Stimulated activated CD8-positive, alpha-beta memory T cell treated with anti-CD3 and anti-CD28 coated beads, Interleukin-15, amount 100 ng/mL, for 1 hour (primary cell): ENCODE measurements at places on chromosomes 1 and 21.

- no peak for DNase-seq
Measured at GRCh38 chr1:8947127-8947691, 1.5 kb downstream of the CA6 start.

DNA sequence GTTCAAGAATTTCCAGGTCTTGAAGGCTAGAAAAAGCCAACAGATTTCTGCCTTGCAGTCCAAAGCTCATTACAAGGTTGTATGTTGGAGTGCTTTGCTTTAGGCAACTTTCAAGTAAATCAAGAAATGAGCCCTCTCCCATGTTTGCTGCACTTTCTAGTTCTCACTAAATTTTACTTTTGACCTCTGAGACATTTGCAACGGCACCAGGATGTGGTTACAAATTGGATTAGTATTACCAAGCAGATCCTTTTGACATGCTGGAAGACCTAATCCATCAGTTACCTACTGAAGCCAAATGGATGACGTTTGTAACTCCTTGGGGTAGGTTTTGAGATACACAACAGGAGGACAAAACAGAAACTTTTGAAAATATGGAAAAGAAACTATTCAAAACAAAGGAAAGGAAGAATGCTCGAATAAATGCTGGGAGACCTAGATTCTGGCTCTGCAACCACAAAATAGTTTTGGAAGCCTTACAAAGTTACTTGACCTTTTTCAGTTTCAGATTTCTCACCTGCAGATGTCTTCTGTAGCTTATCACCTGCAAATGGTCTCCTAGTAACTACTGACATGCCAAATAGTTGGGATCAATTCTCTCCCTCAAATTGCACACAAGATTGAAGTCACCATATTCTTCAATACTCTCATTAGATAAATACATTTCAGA, 251.7 kb upstream of the ADGRL2 start:
- DNase-seq, result no peak

GRCh38 chr1:17719874-17720273, 35.3 kb upstream of the ACTL8 start:
- DNase-seq, result no peak

DNA sequence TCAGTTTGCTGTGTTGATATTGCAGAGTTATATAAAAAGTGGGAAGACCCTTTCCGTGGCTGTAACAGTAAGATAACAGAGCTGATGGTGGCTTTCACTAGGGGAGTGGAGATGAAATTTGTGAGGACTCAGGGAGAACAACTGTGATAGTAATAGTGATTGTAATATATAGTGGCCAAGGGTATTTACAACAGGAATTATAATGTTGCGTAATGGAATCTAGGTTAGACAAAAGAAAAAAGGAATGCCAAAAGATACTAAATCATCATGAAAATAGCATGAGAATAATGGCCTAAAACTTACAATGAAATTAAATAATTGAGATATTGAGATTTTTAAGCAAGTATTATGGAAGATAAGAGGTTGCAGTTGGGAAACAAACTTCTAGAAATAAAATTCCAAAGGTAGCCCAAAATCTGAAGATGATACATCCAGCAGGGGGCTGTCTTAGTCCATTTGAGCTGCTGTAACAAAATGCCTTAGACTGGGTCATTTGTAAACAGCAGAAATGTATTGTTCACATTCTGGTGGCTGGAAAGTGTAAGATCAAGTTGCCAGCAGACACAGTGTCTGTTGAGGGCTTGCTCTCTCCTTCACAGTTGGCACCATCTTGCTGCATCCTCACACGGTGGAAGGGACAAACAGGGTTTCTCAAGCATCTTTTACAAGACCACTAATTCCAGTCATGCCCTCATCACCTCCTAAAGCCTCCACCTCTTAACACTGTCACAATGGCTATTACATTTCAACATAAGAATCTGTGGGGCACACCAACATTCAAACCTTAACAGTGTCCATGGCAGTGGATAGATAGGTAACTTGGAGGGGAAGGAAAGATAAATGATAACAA, 711.2 kb downstream of the MRPL39 start:
- DNase-seq, result no peak

GRCh38 chr21:20944139-20944538, 54.1 kb upstream of the NCAM2 start:
- no peak for DNase-seq

DNA sequence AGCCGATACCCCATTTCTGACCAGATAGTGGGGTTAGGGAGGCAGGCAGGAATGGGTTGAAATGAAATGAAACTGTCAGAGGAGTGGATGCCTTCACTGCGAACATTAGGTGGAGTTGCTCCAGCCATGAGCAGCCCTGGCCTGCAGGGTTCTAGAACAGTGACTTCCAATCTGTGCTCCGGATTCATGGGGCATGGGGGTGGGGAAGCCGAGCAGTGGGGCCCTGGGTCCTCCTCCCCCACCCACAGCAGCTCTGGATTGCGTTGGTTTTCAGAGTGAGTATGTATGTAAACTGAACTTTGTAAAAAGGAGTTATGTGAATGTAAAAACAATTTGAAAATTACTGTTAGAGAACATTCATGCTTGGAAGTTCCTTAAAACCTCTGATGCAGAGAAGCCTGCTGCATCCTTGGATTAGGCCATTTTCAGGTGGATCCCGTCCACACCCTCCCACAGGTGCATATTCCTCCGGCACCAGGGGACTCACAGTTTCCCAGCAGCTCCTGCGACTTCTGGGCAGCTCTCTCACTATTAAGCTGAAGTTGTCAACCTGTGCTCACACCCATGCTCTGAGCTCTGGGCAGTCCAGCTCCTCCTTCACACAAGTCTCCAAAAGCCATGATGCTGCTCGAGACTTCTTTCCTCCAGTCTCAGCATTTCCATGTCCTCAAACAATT, 54.4 kb upstream of the EDN2 start:
- no peak for DNase-seq

GRCh38 chr21:43912500-43912899, 47.5 kb downstream of the AGPAT3 start:
- DNase-seq, result no peak

DNA sequence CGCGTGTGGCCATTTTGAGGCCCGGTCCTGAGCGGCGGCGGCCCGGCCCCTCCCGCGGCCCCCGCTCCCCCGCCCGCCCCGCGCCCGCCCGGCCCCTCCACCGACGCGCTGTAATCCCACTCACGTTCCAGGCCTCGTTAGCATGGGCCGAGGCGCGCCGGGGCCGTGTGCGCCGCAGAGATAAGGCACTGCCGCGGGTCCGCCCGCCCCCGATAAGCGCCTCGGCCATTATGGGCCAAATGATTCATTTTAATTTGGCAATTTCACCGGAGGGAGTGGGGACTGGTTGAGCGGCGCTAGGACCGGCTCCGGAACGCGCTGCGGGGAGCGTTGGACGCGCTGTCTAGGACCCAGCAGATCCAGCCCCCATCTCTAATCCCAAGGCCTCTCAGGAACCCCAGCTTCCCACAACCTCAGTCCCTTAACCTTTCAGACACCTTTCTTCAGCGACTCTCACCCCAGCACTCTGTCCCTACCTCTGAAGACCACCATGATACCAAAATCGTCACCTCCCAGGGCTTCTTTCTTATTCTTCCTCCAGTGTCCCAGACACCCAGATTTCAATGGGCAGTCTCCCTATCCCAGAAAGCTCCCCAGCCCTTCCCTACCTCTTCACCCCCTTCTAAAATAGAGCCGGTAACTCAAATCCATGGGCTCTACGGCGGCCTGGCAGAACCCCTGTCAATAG, at the start of gene TAL1:
TSS of gene TAL1 (minus strand) at position 39 of the 688 bp plus-strand sequence. CDS start 6,337 bp downstream, outside the sequence.
- no peak for DNase-seq

DNA sequence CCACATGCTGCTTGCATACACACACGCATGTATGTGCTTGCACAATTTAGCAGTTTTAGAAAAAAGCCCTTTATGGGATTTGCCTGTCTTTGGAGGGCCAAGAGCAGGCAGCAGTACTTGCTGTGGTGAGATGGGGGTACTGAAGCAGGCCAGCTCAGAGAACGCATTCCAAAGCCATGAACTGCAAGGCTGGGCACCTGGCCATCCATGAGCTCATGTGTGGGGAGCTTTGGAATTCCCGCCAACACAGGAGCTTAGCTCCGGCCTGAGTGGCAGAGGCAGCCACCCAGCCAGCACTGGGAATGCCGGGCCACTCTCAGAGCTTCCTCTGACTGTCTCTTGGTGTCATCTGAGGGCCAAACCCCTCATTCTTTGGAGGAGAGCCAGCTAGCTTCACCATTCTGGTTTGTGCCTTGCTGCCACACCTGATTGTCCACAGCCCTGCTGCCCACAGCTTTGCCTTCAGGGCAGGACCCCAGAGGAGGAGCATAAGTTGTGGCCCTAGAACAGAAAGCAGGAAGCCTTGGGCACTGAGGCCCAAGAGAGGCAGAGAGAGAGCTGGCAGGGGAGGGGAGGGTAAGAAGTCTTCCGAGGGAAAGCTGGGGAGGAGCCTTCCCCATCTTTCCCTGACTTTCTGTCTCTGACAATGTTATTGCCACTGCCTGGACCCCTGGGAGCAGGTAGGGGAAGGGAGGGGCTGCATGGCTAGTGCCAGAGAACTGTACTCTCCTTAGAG, 92.1 kb upstream of the POU3F1 start:
- no peak for DNase-seq

DNA sequence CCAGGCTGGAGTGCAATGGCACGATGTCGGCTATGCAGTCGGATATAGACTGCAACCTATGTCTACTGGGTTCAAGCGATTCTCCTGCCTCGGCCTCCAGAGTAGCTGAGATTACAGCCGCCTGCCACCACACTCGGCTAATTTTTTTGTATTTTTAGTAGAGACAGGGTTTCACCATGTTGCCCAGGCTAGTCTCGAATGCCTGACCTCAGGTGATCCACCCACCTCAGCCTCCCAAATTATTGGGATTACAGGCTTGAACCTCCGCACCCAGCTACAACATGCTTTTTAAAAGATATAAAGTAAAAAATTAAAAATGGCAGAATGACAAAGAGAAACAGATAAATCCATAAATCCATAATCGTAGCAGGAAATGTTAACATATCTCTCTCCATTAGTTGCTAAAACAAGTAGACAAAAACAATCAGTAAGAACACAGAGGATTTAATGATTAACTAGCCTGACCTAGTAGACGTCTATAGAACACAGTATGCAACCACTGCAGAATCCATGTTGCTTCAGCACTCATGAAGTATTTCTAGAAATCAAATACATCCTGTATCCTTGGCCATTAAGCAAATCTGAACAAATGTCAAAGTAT, 59.9 kb upstream of the SPOCD1 start:
- no peak for DNase-seq

- DNase-seq, result no peak
Measured at GRCh38 chr1:48629867-48630266, 146.8 kb downstream of the BEND5 start.

- DNase-seq, result no peak
Measured at GRCh38 chr1:210072129-210072528, 134.1 kb downstream of the SYT14 start.

DNA sequence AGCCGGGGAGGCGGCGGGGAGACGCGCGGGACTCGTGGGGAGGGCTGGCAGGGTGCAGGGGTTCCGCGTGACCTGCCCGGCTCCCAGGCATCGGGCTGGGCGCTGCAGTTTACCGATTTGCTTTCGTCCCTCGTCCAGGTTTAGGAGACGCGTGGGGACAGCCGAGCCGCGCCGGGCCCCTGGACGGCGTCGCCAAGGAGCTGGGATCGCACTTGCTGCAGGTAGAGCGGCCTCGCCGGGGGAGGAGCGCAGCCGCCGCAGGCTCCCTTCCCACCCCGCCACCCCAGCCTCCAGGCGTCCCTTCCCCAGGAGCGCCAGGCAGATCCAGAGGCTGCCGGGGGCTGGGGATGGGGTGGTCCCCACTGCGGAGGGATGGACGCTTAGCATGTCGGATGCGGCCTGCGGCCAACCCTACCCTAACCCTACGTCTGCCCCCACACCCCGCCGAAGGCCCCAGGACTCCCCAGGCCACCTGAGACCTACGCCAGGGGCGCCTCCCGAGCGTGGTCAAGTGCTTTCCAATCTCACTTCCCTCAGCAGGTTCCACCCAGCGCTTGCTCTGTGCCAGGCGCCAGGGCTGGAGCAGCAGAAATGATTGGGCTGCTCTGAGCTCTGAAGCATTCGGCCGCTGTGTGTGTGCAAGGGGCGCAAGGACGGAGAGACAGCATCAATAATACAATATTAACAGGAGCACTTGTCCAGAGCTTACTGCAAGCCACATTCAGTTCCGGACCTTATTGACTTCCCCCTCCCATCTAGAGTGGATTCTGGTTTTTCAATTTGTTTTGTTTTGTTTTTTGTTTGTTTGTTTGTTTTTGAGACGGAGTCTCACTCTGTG, 10.3 kb downstream of the SIM2 start:
- DNase-seq, result no peak

DNA sequence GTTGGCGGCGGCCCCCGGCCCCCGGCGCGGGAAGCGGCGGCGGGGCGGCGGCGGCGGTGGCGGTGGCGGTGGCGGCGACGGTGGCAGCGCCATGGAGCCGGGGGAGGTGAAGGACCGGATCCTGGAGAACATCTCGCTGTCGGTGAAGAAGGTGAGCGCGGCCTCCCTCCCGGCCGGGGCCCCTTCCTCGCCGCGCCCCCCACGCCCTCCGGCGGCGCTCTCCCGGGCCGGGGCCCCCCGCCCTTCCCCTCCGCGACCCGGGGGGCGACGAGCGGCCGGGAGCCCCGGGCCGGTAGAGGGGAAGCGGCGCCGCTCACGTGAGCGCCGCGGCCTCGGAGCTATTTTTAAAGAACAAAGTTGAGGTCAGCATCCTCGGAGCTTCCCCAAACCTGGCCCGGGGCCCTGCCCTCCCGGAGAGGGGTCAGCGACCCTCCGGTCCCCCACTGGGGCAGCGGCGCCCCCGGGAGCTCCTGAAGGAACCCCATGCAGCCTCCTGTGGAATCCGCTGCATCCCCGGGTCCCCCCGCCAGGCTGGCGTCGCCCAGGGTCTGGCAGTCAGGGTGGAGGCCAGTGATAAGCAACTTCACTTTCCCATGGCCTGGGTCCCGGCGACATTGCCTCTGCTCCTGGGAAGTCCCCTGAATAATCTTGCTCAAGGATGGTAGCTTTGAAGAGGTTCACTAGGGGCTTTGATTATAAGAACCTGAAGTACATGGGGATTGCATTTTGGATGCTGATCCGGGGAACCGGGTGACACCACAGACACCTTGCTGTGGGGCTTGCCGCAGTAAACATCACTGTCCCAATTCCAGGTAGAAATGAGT, 560 bp downstream of the PLEKHM2 start:
- no peak for DNase-seq

DNA sequence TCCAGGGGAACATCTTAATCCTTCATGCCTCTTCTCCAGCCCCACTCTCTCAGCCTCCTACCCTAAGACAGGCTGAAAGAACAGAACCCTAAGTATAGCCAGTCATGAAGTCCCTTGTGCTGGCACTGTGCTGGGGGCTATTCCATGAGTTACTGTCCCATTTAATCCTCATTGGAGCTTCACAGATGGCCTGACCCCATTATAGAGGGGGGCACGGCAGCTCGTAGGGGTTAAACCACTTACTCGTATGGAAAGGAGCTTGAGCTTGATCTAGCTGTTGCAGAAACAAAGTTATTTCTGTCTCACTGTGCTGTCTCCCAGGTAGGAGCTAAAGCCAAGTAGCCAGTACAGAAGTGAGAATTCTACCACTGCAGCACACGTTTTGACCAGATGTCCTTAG, 203.2 kb upstream of the COA6 start:
- DNase-seq, result no peak
